A549 treated with AZD2906 at 1 μM for 4 hours (cell line): ENCODE measurements at places on chromosomes 12 and 14. TPM values are rescaled to one million over a fixed set of nuclear protein-coding genes. Genes with fewer than 3 reads are reported as not detected.

TMPRSS12 gene
- total RNA-seq: not detected in 5 replicates

CPNE8 gene
- total RNA-seq: 8.0 to 10.4 TPM (median 9.5 TPM) in 5 replicates

FSCB gene
- total RNA-seq: not detected in 5 replicates

INHBC gene
- 0.05 to 0.06 TPM (median 0.05 TPM) in 3 of 5 replicates, not detected in the others for total RNA-seq

RNF212B gene
- not detected in 5 replicates for total RNA-seq
